ENCODE measurements at places on chromosomes 7 and 10. TPM values are rescaled to one million over a fixed set of nuclear protein-coding genes. Genes with fewer than 3 reads are reported as not detected.

C10orf53 gene
- not detected for total RNA-seq

GRCh38 chr7:7705318-7705717 is 13.1 kb downstream of the RPA3 start:
- no peak for DNase-seq
- no peaks in the 10 kb centered on the region for H3K27me3 ChIP-seq
- H3K36me3 ChIP-seq = no peaks in the 10 kb centered on the region

CELF2 gene
- total RNA-seq = 11.2 TPM

DNA sequence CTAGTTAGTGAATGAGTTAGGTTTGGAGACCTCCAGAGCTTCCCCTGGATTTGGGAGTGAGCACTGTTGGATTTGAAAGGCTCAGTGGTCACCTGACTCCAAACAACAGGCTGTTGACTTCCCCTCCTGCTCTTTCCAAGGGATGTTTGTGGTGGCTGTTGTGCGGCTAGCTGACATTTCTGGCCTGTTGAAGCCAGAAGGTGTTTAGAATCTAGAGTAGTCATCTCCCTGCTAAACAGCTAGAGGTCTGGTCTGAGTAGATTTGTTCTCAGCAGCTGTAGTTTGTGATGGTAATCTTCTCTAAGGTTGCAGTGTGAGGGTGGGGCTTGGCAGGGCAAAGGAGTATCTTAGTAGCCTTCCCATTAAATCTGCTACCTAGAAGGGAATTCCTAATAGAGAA is 30.1 kb downstream of the BPGM start:
- no peak for DNase-seq
- H3K36me3 ChIP-seq = no peaks in the 10 kb centered on the region
- H3K4me1 ChIP-seq = no peaks in the 10 kb centered on the region
- H3K4me3 ChIP-seq = no peak overlapping the region

- H3K27me3 ChIP-seq = no peaks in the 10 kb centered on the region
- H3K4me3 ChIP-seq = no peak overlapping the region
- peak overlapping the region; percentile 40 for H3K27ac ChIP-seq
- H3K36me3 ChIP-seq = no peaks in the 10 kb centered on the region
Observed at GRCh38 chr10:103849880-103850571, 5.3 kb downstream of the SH3PXD2A start.

NPFFR1 gene
- not detected for total RNA-seq

- H3K4me1 ChIP-seq = peaks cover 19% of the 10 kb centered on the region
- H3K36me3 ChIP-seq = no peaks in the 10 kb centered on the region
- no peaks in the 10 kb centered on the region for H3K27me3 ChIP-seq
- no peak overlapping the region for H3K27ac ChIP-seq
Observed at GRCh38 chr10:49357910-49358309, 38.0 kb downstream of the DRGX start.
